ENCODE measurements at places on chromosomes 1 and 21. TPM values are rescaled to one million over a fixed set of nuclear protein-coding genes. Genes with fewer than 3 reads are reported as not detected.

The KLF17 gene
- 0.17 TPM for total RNA-seq

The CRNN gene
- not detected for total RNA-seq

The DMRTA2 gene
- total RNA-seq = 0.15 TPM

The OVAAL gene
- not detected for total RNA-seq
